ENCODE measurements at places on chromosomes 6 and 20. TPM values are rescaled to one million over a fixed set of nuclear protein-coding genes. Genes with fewer than 3 reads are reported as not detected.

GRCh38 chr6:145891565-145891964 is 72.6 kb downstream of the SHPRH start:
- DNase-seq: no peak

DNA sequence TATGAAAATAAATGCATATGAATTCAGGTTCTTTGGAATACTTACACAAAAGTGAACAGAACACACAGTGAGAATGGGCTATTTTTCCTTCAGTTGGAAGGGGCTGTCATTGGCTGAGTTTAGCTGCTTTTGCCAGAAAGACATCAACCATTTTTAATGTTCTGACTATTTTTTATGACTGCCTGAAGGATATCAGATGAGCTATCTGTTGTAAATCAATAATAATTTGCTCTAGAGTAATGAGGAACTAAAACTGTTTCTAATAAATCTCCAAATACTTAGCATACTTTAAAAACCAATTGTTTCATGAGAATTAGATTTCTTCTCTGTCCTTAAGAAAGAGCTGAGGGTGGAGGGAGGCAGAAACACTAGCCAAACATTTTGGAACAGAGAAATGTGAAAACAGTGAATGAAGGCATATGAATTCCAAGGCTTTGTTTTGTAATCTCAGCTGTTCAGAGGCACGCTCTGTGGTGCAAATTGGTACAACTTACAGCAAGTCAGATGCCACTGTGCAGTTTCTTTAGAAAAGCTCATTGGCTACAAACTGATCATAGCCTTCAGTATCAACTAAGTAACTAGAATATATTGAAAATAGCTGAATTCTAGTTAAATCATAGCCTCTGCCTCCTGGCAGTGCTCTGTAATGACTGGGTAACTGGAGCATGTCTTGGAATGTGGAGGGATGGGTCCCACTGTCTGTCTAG is 228.9 kb upstream of the JAG1 start:
- no peak for DNase-seq

DNA sequence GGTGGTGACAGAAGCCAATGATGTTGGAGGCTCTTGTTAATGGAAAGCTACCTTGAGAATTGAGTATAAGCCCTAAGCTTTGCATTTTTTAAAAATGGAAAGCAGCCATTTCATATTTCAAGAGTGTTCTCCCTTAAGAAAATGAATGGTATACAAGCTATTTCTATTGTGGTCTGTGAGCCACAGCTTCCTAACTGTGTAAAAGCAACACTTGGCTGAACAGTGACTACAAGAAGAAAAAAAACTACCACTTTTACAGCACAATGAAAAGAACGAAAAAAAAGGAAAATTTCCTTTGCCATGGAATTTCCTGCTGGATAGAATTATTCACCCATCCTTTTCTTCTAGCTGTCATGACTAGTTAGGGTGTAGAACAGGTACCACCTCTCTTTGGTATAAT is 397.1 kb upstream of the BTBD3 start:
- no peak for DNase-seq

DNA sequence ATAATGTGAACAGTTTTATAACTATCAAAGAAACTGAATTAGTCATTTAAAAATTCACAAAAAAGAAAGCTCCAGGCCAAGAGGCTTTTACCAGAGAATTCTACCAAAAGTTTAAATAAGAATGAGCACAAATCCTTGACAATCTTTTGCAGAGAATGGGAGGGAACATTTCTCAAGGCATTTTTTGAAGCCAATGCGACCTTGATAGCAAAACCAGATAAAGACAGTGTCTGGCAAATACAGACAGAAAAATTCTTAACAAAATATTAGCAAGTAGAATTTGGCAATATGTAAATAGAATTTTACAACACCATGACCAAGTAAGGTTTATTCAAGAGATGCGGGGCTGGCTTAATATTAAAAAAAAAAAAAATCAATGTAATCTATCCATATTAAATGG is 41.7 kb downstream of the RNF24 start:
- no peak for DNase-seq

- DNase-seq: no peak
Measured at GRCh38 chr6:139882977-139883728, 508.7 kb upstream of the CITED2 start.

DNA sequence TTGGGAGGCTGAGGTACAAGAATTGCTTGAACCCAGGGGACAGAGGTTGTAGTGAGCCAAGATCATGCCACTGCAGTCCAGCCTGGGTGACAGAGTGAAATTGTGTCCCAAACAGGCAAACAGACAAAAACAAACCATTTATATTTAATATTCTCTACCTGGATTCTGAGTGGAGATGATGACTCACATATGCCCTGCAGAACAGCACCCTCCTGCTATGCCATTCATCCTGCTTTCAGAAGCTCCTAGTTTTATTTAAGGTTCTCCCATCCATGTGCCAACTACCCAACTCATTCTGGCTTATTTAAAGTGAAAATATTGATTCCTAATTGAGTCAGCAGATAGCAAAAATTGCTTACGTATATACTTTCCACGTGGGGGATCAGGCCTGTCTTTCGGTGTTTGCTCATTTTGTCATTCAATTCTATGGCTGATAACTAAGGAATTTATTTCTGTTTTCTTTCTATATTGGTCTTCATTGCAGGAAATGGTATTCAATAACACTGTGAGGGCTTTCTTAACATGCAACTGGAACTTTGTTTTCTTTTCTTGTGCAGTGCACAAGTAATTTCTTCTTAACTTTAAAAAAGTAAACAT is 459.1 kb upstream of the JAG1 start:
- no peak for DNase-seq

DNA sequence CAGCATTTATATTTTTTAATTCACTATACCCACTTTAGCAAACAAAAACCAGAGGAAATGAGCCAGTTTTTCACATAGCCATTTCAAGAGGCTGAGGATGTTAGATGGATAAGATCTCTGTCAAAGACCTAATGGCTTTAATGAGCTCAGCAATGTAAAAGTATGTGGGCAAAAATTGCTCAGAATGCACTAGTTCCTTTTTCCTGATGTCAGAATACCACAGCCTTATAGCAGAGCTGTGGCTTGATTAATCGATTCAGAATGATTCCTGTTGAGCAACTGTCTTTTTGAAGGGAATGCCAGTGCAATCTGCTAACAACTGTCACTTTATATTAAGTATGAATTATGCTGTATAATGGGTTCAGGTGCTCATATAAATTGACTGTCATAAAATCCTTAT is 100.6 kb upstream of the HIVEP1 start:
- no peak for DNase-seq

- no peak for DNase-seq
Measured at GRCh38 chr6:70601014-70601413, 34.3 kb downstream of the SDHAF4 start.

- DNase-seq: no peak
Measured at GRCh38 chr6:104795363-104795762, 64.4 kb downstream of the HACE1 start.

DNA sequence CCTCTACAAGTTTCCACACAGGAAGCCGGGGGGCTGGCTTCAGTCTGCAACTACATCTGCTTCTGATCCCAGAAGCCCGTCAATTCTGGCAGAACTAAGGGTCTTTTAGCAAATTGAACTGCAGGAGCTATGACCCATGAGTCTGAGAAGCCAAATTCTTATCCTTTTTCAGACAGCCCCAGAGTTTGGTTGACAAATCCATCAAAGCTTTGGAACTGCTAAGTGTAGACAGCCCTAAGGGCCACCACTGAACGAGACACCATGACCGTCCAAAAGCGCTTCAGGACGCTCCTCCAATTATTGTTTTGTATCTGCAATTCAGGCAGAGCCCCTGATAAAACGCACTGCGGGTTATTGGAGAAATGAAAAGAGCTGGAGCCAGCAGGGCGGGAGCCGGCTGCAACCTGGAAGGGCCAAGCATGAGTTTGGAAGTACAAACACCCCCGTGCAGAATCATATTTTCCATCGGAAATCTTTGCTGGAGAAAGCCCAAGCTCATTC is 67.1 kb downstream of the GNAS-AS1 start:
- DNase-seq: no peak

DNA sequence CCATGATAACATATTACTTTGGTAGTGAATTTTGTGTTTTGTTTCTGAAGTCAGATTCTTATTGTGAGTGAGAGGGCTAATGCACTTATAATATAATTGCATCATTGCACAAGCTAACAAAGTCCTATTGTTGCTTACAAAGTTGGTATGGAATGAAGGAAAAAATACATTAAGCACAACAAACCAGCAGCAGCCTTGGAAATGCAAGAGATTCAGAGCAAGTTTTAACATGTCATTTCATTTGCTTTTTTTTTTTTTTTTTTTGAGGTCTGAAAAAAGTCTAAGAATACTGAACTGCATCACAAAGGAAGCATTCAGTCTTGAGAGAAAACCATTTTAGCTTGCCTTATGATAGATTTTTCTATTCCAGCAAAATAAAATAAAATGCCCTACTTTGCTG is 57.6 kb downstream of the PLCB4 start:
- DNase-seq: no peak

GRCh38 chr20:11248011-11248409 is 574.2 kb upstream of the JAG1 start:
- DNase-seq: no peak

DNA sequence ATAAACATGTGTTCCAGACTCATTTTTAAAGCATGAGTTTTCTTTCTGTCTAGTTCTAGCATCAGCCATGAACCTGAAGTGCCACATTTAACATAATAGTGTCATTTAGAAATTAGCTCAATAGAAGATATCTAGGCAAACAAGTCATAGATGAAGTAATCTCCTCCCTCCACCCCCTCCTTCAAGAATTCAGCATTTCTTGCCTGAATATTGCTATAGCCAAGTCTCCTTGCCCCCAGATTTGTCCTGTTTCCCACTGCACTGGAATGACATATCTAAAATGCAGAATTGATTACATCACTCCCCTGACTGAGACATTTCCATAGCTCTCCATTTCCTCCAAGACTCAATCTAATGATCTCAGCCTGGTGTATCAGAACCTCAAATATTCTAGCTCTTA is 134.9 kb upstream of the BACH2 start:
- DNase-seq: no peak

GRCh38 chr20:29079769-29080690 is 2177.4 kb upstream of the DEFB115 start:
- peak; percentile 13 for DNase-seq

DNA sequence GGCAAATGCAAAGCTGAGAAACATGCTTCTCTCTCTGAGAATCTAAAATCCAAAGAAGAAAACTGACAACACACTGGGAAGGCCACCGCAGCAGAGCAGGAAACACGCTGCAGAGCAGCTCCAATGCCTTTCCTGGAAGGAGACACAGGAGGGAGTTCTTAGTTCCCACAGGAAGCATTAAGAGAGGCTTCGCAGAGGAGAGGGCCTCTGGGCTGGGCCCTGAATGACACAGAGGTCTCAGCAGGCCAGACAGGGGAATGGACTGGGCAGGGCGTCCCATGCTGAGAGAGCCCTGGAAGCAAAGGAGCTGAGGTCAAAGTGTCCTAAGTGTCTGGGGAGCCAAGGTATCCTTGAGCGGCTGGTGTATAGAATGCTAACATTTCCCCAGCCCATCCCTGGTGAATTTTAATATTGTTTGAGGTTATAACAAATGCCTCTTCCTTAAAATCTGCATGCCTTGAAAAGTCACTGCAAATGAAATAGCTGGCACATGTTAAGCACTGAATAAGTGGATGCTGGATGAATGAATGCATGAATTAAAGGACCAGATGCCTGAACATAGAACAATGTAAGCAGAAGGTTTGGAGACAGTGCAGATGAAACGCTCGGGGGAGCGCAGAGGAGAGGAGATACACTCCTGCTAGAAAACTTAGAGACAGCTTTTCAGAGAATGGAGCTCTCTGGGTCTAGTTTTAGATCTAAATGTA is 110.0 kb upstream of the SYNDIG1 start:
- no peak for DNase-seq

- no peak for DNase-seq
Measured at GRCh38 chr20:4683261-4683660, 38.4 kb upstream of the PRND start.

DNA sequence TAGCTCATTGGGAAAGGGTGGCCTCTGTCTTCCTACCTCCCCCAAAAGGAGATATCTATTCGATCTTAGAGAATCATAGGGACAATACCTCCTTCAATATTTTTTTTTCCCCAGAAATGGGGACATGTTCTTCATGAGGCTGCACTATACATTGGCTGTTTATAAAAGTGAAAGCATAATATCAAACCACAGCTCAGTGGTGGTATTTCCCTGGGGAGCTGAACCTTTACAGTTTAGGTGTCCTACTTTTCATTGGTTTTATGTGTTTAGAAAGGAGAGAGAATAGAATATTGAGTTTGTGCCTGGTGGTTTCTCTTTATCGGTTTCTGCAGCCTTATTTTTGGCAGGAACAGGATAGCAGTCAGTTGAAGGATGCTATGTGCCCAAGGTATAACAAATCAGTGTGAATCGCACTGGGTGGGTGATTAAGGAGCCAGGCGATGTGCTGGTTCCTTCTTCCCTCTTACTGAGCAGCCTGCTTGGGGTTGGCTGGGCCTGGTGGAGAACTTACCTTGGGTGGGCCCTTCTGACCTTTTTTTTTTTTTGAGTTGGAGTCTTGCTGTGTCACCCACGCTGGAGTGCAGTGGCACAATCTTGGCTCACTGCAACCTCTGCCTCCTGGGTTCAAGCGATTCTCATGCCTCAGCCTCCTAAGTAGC is 25.2 kb downstream of the UST start:
- no peak for DNase-seq

GRCh38 chr20:19241440-19241839 is 29.0 kb downstream of the SLC24A3 start:
- DNase-seq: no peak

- DNase-seq: no peak
Measured at GRCh38 chr20:37524859-37525708, 2.6 kb downstream of the BLCAP start.

GRCh38 chr6:4788953-4789584 is 12.9 kb downstream of the CDYL start:
- no peak for DNase-seq

GRCh38 chr6:98836025-98836961 is 1.9 kb downstream of the POU3F2 start:
- DNase-seq: no peak

- DNase-seq: peak; percentile 15
Measured at GRCh38 chr20:58374906-58375758, 13.9 kb upstream of the VAPB start.

DNA sequence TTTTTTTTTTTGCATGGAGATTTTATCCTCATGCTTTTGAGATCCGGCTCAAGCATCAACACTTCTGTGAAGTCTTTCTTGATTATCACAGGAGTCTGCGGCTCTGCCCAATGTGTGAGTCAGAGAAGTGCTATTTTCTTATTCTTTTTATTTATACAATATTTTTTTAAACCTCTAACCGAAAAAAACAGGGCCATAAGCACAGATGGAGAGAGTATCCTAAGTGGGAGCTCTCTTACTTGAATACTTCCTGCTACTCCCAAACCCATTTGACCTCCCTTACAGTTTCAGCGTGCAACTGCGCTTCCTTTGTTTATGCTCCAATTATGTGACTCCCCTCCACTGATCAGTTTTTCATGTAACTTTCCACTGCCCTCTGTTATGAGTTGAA is 8.7 kb upstream of the ATXN1 start:
- no peak for DNase-seq

GRCh38 chr20:37179683-37180524 is 556 bp upstream of the MROH8 start:
- DNase-seq: no peak

The AIF1 gene
- total RNA-seq: 21.4 TPM

The CAPN11 gene
- total RNA-seq: not detected

The PHF20 gene
- 31.9 TPM for total RNA-seq

The EGFL8 gene
- total RNA-seq: 9.5 TPM

The HUS1B gene
- total RNA-seq: not detected

The NRN1 gene
- 18.8 TPM for total RNA-seq

The TBX18 gene
- 2.6 TPM for total RNA-seq

The JARID2 gene
- total RNA-seq: 10.7 TPM

The PCSK2 gene
- total RNA-seq: 1.3 TPM

The HAO1 gene
- total RNA-seq: not detected

The SSTR4 gene
- not detected for total RNA-seq

The PSORS1C2 gene
- total RNA-seq: not detected

The ARG1 gene
- not detected for total RNA-seq

The HLA-DPA1 gene
- 328 TPM for total RNA-seq

Data from heart right ventricle (tissue), 16 donors.